ENCODE measurements at places on chromosomes 6 and 20.
A peak's percentile ranks its signal among the peaks of the same experiment; 100 is the strongest.

GRCh38 chr6:134662077-134662700 is 287.7 kb downstream of the ALDH8A1 start:
- DNase-seq, result no peak

- DNase-seq, result no peak
These were observed 474.0 kb upstream of the GJE1 start for GRCh38 chr6:141658696-141659095.

GRCh38 chr6:18171871-18172270 is 16.6 kb downstream of the KDM1B start:
- no peak for DNase-seq

GRCh38 chr20:19661717-19662636 is 96.1 kb upstream of the RIN2 start:
- peak; percentile 48 for DNase-seq

GRCh38 chr6:43927532-43928210 is 157.7 kb downstream of the VEGFA start:
- DNase-seq, result no peak
